ENCODE measurements at places on chromosomes 2 and 18.

DNA sequence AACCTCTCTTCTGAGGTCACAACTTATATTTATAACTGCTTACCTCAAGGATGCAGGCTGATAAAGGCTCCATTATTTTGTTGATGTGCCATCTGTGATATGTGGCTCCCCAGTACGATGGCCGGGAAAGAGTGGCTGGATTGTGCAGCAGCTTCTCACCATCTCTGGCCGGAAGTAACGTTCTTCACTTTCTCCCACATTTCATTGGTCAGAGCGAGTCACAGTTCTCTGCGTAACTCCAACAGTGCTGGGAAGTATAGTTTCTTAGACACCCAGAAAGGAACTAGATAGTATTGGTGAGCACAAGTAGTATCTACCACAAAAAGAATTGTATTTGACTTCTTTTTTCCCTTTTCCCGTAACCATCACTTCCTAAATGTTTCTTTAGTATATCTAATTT lies 28.7 kb downstream of the ZSWIM2 start:
- no peak for DNase-seq

- DNase-seq: peak; percentile 44
These were observed 11.3 kb downstream of the KCTD18 start for GRCh38 chr2:200498402-200499162.

GRCh38 chr2:43538034-43538670 lies 57.7 kb downstream of the THADA start:
- no peak for DNase-seq

DNA sequence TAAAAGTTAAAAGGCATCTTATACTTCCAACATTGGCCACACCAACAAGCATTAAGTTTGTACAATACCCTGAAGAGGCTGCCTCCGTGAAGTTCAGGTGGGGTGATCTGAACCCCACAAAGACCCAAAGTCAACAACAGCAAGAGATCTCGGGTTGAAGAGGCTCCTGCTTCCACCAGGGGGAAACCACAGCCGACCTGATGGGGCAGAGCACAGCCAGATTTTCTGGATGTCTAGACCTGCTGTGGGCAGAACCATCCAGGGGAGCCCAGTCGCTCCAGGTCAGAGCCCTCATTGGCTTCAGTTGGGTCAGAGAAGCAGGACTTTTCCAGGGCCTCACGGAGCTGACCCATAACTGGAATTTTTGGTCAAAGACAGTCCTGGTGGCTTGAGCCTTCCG lies 66.5 kb upstream of the ACKR3 start:
- no peak for DNase-seq

GRCh38 chr2:43088143-43089073 lies 138.0 kb downstream of the ZFP36L2 start:
- DNase-seq: no peak

DNA sequence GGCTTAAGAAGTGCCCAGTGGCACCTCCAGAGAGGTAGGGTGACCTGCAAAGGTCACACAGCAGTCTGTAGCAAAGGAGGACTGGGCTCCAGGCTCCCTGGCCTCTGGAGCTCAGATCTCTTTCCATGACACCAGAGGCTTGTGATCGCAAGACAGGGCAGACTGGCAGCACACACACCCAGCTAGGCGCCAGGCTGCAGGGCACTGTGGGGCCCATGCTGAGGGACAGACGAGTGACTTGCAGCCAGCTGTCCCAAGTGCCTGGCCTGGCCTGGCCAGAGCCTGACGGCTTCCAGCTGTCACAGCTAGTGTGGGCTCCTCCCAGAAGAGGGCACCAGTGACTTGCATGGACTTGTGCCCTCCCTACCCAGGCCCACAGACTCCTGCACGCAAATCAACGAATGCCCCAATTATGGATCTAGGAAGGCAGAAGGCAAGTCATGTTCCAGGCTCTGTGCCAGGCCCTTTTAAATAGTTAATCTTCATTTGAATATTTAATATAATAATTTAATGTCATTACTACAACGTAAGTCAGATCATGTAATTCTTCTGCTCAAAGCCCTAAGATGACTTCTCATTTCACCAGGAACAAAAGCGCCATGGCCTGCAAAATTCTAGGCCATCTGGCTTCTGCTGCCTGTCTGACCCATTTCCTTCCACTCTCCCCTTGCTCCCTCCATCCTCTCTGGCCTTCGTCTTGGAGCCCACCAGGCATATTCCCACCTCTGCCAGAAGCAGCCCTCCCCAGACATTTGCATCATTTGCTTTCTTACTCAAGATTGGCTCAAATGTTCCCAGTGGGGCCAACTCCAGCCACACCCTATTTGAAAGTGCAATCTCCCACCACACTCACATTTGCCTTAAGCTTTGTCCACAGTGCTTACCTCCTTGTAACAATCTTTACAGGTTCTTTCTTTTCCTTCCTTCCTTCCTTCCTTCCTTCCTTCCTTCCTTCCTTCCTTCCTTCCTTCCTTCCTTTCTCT lies 3.7 kb upstream of the SPEG start:
- DNase-seq: peak; percentile 55

- DNase-seq: no peak
These were observed 53.6 kb downstream of the HS6ST1 start for GRCh38 chr2:128264881-128265607.

DNA sequence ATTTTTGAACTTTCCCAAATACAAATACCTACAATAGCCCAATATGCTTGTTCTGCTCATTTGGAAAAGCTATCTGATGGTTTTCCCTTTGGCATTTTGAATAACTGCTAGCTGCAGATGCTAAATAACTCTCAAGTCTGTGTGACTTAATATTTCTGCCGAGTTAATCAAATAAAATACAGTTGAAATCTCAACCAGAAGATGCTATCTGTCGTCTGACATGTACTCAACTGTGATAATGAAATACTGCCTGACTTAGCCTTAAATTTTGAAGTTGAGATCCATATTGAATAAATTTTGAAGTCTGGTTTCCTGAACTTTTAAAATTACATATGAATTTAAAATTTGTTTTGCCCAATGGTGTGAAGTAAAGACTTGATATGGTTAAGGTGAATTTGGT lies 204.4 kb upstream of the MEX3C start:
- DNase-seq: no peak

DNA sequence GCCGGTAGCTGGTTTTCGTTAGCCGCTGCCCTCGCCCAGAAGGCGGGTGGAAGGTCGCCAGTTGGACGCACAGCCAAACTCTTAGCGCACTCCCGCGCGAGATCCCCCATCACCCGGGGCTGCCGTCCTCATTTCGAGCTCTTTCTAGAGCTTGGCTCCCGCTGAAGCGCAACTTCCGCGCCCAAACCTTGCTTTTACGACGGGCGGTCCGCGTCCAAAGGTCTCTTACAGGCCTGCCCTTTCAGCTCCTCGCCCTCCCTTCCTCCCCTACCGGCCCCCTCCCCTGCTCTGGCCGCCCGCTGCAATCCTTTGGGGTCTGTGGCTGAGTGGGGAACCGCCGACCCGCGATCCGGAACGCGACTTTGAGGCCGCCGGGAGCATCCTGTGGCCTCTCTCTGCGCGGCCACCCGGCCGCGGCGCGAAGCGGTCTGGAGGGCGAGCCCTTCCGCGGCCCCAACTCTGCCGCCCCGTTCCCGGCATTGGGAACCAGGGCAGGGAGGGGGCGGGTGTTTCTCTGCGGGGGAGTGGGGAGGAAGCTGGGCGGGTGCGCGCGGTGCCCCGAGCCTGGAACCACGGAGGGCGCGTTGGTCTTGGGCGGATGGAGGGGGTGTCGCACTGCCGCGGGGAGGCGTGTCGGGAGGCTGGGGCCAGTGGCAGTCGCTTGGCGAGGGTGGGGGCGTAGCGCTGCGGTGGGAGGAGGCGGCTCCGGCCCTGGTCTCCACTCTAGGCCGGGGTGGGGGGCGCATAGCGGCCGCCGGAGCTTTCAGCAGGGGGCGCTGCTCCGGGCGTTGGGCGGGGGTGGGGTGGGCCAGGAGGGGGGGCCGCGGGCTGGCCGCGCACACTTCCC lies at the start of gene GDF7:
TSS of gene GDF7 (plus strand) at position 841 of the 847 bp plus-strand sequence. CDS start 96 bp downstream, outside the sequence.
- DNase-seq: no peak

- peak; percentile 2 for DNase-seq
These were observed 92.8 kb upstream of the CDH2 start for GRCh38 chr18:28269750-28270149.

DNA sequence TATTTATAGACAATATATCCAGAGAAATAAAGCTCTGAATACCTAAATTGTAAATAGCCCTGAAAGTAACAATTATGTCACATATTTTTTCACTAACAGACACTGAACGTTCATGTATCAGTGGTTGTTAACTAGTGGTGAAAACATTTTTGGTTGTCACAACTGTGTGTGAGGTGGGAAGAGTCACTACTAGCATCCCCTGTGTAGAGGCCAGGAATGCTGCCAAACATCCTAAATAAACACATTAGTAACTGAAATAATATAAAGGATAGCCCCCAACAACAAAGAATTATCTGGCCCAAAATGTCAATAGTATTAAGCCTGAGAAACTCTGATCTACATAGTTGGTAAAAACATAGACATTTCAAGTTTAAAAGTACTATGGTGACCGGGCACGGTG lies 64.5 kb downstream of the ROCK1 start:
- DNase-seq: peak; percentile 4

DNA sequence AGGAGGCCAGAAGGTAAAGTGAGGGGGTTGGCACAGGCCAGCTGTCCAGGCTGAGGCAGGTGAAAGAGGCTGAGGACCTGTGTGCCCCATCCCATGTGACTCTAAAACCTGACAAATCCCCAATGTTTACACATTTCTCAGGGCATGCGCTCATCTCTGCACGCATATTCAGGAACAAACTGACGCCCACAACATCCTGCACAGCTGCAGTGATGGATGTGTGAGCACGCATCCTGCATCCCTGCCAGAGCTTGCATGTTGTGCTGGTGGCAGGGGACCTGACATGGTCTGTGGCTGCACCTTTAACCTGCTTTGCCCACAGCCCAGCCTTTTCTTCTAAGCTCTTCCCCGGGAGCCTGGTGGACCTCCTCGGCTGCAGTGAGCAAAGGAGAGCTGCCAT lies 83.1 kb downstream of the FBXO15 start:
- DNase-seq: no peak

DNA sequence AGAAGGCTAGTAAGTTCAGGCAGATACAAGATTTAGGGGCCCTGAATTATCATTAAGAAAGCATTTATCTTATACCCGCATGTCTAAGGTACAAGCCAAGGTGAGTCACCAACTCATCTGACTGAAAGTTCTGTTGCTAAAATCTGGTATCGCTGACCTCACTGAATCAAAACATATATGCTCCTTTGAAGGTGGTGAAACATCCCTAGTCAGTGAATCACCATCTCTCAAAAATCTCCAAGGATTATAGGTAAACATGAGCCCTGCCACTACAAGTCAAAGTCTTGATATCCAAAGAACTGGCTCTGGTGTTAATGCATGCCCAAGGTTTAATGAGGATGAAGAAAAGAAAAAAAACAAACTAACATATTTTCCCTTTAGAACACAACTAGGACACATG lies 43.5 kb downstream of the IRS1 start:
- peak; percentile 71 for DNase-seq

GRCh38 chr2:177010146-177010545 lies 202.4 kb upstream of the HNRNPA3 start:
- no peak for DNase-seq

- DNase-seq: no peak
These were observed 99.4 kb downstream of the SLC39A10 start for GRCh38 chr2:195756218-195756942.

DNA sequence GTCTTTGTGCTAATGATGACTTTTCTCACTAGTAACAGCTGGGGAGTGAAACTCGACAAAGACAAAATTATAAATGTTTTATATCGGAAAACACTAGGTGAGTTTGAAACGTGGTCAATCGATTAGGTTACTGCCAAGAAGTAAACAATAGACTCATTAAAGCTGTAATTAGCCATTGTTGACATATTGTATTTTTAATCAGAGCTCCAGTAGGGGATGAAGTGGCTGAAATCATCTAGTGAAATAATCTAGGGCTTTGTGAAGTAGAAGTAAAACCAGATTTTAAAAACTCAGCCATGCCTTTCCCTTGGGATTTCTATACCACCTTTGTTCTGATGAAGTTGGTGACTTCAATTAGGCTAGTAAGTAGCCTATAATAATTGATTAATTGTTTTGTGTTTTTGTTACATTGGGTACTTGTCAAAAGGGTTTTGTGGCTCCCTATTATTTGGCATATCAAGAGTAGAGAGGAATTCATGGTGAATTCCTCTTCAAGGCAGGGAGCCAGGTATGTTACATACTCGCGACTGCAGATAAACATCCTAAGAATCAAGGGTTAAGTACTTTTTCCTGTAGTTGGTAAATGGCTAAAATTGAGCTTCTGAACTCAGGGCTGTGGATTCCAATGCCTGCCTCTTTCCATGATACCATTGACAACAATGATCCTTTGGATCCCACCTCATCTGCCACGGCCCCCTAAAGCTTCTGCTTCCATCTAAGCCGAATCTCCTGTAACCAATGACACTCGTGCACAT lies 31.6 kb downstream of the RAB27B start:
- no peak for DNase-seq

GRCh38 chr18:45837283-45838070 lies 12.0 kb downstream of the SIGLEC15 start:
- peak; percentile 40 for DNase-seq

DNA sequence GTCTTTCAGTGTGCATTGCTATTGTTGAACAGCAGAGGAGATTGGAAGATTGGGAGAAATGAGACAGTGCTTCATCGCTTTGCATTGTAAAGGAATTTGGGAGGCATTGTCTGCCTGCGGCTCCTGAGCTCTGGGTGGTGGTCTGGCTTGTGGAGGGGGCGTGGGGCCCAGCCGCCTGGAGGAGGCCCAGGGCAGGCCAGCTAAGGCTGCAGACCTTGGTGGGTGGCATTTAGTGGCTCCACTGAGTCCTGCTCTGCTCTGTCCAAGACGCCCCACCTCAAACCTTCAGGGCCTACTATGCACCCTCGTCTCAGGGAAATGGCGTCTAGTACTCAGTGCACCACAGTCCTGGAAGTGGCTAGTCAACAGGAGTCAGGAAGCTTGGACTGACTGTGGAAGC lies 5.7 kb upstream of the HS1BP3 start:
- DNase-seq: no peak

DNA sequence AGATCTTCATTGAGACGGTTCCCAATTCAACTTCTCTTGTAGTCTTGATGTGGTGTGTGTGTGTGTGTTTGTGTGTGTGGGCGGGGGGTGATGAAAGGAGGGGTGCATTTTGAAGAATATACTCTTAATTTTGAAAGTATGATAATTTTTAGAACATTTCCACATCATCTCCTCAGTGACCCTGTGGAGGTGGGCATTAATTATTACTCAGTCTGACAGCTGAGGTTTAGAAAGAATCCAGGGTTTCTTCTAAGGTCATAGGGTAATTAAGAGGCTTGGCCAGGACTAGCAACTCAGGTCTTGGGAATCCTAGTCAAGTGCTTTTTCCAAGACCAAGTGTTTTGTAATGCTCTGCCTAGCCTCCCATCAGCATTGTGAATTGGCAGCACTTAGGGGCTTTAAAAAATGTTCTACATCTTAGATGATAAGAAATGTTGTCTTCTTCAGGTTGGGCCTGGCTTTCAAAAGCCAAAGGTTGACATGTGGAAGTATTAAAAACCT lies 100.5 kb downstream of the SPTBN1 start:
- peak; percentile 69 for DNase-seq
